ENCODE measurements at places on chromosomes 12 and 14.
A peak's percentile ranks its signal among the peaks of the same experiment; 100 is the strongest.

DNA sequence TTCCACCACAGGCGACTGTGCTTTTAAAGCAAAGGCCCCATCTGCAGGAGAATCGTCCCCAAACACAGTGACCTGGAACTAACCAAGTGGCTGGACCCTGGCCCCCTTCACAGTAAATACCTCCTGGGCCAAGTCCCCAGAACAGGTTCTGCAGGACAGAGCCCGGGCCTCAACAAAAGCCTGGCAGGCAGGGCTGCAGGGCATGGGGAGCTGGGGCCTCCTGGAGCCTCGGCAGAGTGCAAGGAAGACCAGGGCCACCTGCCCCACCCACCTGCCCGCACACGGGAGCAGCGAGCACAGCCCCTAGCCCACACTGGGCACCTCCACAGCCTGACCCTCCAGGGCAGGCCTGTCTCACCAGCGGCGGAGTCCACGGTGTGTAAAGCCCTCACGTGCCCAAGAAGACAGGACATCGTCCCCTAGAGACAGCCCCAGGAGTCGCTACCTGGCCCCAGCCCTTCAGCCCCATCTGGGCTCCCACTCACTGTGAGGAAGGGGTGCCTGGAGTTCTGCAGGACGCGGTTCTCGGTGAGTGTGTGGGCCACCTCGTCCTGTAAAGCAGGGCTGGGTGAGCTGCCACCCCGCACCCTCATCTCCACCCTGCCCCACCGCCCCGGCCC is 21.0 kb downstream of the AKT1 start:
- no peak for DNase-seq

GRCh38 chr14:20642182-20642581 is 691 bp upstream of the OR6S1 start:
- no peak for DNase-seq

GRCh38 chr12:95083938-95084337 is 10.5 kb upstream of the NR2C1 start:
- DNase-seq, result no peak

GRCh38 chr12:22709292-22709691 is 84.3 kb downstream of the ETNK1 start:
- DNase-seq, result no peak

DNA sequence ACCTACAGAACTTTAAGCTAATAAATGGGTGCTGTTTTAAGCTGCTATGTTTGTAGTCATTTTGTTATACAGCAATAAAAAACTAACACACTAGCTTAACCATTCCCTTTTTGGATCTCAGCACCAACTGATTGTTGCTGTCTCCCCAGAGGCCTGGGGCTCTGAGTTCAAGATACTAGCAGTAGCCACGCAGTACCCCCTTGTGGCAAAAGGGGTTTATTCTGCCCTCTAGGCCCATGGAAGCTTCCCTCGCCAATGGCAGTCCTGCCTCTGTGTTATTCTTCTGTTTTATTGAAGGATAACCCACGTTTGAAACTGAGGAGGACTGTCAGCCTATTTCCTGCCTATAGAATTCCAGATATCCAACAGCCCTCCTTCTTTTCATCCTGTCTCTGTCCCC is 455.3 kb upstream of the ATP2B1 start:
- no peak for DNase-seq

DNA sequence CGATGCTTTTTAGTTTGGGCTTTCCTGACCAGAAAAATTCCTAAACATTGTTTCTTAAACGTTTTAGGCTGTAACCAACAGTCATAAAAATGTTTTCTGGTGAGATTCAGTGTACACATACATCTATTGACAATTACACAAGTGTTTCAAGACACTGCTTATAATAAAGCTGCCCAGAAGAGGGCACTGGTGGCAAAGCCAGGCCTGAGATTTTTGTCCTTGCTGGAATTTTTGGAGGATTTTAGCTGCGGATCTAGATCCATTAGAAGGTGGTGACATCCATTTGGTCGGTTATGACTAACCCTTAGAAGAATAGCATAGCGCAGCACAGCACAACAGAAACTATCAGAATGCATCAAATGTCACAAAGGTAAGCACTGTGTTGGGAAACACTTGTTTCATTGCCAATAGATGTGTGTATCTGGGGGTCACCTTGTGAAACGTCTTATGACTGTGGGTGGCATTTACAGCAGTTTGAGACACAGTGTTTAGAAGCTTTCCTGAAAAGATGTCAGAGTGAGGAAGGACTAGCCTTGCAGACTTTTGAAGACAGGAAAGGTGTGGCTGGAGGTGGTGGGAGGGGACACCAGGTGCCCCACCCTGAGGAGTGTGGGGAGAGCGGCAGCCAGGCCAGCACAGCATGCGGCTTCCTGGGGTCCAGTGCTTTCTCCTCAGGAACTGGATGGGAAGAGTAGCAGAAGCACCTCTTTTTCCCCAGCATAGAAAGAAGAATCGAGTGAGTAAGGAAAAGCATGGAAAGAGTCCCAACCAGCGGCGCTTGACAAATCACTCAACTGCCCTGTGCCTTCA is 54.7 kb upstream of the FKBP4 start:
- no peak for DNase-seq

DNA sequence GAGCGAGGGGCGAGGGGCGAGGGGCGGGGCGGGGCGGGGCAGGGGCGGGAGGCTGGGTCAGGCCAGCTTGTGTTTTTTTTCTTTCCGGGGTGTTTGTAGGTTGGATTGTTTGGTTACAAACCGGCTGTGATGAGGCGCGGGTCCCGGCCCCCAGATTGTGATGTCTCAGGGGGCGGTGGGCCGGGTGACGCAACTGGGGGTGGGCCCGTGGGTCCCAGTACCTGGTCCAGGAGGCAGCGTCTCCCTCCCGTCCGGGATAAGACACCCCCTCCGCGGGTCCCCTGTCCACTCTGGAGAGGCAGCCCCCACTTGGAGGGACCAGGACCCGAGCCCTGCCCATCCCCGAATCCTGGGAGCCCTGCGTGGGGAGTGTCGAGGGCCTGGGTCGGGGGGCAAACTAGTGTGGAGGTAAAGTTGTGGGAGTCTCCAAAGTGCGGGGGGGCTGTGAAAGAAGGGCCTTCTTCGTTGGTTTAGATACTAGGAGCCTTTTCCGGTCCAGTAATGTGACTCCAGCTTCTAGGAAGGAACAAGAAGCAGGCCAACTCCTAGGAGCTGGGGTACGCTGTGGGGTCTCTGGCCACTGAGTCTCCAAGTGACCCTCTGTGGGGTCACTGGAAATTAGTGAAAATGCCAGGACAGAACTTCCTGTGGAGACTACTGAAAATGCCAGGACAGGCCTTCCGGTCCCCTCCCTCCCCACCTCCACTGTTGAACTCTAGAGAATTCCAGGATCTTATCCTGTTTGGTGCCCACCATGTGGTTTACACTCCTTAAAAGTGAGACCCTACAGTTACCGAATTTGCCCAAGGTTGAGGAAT is 579 bp upstream of the CLMN start:
- no peak for DNase-seq

DNA sequence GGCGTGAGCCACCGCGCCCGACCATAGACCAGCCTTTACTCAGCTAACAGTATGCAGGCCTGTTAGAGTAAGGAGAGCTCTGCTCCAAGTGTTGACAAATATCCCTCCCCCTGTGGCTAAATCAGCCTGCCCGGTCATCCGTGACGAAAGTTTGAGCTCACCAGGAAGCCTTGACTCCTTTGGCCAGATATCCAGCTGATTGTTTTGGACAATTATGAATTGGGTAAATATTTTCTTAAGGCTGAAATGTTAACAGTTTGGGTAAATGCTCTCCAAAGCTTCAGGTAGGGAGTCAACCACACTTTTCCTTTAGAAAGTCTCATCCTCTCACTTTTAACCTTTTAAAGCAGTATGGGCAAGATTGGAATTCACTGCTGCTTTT is 157.9 kb downstream of the PAWR start:
- DNase-seq, result no peak

GRCh38 chr12:53973236-53974042 is 513 bp downstream of the HOXC11 start:
- no peak for DNase-seq

DNA sequence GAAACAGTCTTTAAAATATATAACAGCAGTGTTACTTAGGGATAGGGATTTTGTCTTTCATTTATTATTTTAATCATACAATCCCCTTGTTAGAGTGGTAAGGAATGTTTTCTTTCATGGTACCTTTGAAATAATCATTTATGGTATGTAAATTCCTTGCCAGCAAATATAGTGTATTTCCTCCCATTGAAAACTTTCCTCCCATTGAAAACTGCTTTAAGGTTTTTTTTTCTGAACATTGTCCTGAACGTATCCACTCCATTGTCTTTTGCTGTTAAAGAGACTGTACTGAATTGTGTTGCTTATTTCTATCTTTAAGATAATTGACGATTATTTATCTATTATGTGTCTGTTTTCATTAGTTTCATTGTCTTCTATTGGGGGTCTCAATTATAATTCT is 83.5 kb downstream of the PPHLN1 start:
- no peak for DNase-seq

DNA sequence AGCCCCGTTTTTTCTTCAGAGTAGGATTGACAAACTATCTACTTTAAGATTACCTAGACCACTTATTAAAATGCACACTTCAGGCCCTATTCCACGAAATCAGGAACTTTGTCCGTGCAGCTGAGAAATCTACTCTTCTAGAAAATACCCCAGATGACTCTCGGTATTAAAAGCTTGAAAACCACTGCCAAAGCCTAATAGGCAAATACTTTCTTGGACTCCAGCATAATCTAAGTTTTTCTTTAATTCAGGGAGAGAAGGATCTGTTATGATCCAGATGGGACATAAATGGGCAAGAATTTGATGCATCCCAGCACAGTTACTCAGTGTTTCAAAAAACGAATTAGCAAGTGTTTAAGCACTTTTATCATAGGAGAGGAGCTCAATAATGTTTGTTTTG is 94.5 kb downstream of the TMX1 start:
- no peak for DNase-seq

DNA sequence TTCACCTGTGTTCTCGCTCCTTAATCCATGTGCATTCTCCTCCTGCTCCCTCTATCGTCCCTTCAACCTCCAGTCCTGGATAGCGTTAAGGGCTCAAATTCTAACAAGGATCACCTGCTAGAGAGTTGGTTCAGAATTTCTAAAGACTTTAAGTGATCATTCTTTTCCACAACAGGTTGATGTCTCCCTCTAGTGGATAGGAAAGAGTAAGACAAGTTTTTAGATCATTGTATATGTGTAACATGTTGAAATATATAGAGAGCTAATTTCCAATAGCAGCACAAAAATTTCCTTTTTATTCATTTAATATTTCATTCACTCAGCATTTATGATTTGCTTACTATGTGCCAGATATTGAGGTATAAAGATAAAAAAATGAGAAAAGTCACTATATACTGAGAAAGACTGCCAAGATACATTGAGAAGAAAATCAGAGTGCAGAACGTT is 9.3 kb upstream of the ESR2 start:
- DNase-seq, result peak; percentile 48

DNA sequence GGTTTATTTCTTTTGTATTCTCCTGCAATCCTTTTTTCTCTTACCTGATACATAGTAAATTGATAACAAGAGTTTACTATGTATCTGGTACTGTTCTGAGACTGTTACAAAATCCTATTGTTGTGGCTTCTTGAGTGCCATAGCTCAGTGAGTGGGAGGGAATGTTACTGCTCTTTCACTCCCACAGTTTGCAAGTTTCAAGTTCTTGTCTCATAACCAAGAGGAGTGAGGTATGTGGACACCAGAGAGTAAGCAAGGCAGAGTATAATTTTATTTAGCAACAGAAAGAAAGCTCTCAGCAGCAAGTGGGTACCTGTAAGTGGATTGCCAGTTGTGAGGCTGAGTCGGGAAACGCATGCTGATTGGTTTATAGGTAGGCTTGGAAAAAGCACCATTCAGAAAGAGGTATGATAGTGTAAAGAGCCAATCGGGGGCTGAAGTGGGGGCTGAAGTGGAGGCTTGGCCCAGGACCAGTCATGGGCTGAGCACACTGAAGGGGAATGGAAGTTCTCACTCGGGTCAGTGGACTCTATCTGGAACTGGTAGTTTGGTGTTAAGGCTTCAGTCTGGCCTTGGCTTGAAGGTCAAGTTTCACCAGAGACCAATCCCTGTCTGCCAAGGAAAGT is 850.8 kb downstream of the TMTC2 start:
- no peak for DNase-seq

DNA sequence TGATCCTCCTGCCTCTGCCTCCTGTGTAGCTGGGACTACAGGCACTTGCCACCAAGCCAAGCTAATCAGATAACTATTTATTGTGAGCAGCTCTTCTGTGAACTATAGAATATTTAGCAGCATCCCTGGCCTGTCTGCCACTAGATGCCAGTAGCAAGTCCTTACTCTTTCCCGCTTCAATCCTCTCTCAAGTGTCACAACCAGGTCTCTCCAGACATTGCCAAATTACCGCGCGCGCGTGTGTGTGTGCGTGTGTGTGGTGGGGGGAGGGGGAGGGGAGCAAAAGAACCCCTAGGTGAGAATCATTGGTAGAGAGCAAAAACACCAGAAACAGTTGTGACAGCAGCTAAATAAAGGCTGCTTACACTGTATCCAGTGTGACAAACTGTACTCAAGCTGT is 49.9 kb downstream of the PPP2R5E start:
- DNase-seq, result no peak

GRCh38 chr14:54623279-54624004 is 56.5 kb downstream of the SAMD4A start:
- no peak for DNase-seq

DNA sequence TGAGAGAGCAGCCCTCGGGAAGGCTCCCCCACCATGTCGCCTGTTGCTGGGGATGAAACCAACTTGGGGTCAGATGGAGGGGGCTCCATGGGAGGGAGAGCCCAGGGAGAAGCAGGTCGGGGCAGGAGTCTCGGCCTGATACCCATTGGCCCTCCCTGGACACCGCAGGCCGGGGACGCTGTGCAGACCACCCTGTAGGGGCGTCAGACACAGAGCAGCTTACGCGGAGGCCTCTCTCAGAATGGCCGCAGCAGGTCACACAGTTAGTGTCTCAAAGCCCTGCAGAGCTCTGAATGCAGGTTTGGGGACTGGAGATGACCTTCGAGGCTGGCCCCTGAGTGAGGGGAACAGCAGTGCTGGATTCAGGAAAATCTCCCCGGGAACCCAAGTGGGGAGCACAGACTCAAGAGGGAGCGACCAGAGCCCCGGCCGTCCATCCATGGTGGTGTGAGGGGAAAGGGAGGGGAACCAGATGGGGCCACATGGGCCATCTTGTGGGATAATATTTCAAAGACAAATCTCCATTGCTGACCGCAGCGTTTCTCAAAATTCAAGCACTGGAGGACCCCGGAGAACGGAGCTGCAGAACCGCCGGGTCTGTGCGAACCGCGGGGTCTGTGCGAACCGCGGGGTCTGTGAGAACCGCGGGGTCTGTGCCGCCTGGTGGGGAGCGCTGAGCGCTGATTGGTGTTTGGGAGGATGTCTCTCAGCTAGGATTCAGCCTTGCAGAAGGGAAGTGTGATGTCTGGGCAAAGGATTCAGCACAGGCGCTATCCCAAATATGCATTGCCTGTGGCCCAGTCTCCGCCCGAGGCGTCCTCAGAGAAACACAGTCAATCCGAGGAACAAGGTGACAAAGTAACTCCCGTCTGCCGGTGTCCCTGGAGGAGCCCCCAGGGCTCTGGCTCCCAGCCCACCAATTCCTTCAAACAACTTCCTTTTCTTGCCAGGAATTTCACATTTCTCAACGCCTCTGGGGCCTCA is 324.4 kb upstream of the RTL1 start:
- DNase-seq, result no peak
